ENCODE measurements at places on chromosomes 12 and 14.

- DNase-seq: no peak
Measured at GRCh38 chr14:63730659-63731058, 2.8 kb upstream of the SGPP1 start.

DNA sequence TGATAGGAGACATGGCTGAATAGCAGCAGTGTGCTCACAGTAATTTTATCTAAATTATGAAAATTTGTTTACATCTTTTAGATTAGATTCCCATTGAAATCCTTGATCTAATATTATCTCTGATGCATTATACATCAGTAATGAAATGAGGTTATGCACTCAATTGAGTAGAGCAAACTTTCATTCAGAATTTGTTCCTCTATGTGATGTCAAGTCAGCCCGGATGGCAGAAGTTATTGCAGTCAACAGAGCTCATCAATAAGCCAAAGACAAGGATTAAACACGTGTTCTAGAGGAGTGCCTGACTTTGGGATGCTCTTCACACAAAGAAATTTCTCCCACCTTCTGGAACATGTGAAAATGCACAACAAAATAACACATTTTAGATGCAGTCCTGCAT, 688.8 kb downstream of the TMEM121 start:
- no peak for DNase-seq

GRCh38 chr12:50084775-50085614, at the start of gene SMARCD1:
Gene SMARCD1, plus strand, starts transcription at chr12:50085342. Its CDS starts 28 bp downstream, at chr12:50085370.
- peak; percentile 76 for DNase-seq

DNA sequence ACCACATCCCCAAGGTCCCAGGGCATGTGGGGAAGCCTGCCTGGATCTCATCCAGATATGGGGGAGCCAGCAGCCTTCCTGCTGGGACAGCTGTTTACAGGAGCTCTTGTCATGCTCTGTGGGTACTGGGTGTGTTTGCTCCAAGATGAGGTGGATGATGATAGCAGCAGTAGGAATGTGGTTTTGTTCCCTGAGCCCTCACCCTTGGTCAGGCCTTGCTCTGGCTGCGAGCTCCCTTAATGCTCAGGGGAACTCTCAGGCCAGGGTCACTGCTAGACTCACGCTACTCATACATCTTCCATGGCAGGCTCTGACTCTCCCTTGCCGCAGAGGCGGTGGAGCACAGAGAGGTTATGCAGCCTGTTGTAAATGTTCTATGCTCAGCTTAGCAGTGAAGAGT, 990.3 kb downstream of the AACS start:
- no peak for DNase-seq

DNA sequence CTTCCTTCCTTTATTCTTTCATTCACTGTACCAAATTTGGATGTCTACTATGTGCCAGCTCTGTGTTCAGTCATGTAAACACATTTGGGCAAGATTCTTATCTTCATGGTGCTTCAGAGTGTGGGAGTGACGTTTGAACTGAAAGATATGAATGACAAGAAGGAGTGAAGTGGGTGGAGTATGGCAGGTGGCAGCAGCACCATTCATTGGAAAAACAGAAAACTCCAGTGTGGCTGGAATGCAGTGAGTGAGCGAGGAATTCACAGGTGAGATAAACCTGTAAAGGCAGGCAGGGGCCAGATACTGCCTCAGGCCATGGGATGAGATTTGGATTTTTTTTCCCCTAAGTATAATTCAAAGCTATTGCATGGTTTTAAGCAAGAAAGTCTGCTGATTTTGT, 140.7 kb upstream of the CCDC198 start:
- no peak for DNase-seq

GRCh38 chr14:33728010-33728498, 222.8 kb downstream of the EGLN3 start:
- no peak for DNase-seq

DNA sequence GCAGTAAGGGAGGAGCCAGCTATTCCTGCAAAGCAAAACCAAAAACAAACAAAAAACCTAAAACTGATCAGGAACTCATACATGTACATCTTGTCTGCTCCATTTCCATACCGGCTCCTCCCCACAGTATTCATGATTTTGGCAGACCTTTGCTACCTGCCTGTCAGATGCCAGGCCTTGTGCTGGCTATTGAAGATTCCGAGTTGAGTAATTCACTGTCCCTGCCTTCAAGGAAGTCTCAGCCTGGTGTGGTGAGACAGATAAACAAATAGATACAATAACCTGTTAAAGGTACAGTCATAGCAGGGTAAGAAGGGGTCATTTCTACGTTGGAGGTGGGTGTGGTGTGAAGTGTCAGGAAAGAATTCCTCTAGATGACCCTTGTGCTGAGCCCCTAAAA, 42.7 kb downstream of the SUSD6 start:
- DNase-seq: no peak

GRCh38 chr14:103284574-103285467, 49.2 kb upstream of the EIF5 start:
- DNase-seq: no peak

DNA sequence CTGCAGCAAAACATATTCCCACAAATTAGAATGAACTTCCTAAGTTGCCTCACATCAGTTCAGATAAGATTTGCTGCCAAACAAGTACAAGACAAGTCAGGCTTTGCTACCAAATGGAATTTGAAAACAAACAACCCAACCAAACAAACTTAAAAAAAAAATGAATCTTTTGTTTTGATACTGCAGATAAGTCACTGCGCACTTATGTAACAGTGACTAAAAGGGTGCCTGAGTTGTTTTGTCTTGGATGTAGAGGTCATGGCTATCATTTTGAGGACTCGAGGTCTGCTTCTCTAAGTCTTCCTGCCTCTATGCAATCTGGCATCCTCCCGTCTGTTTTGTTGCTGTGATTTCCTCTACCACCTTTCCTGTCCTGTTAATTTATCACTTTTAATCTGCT, 11.1 kb upstream of the EPS8 start:
- DNase-seq: no peak

DNA sequence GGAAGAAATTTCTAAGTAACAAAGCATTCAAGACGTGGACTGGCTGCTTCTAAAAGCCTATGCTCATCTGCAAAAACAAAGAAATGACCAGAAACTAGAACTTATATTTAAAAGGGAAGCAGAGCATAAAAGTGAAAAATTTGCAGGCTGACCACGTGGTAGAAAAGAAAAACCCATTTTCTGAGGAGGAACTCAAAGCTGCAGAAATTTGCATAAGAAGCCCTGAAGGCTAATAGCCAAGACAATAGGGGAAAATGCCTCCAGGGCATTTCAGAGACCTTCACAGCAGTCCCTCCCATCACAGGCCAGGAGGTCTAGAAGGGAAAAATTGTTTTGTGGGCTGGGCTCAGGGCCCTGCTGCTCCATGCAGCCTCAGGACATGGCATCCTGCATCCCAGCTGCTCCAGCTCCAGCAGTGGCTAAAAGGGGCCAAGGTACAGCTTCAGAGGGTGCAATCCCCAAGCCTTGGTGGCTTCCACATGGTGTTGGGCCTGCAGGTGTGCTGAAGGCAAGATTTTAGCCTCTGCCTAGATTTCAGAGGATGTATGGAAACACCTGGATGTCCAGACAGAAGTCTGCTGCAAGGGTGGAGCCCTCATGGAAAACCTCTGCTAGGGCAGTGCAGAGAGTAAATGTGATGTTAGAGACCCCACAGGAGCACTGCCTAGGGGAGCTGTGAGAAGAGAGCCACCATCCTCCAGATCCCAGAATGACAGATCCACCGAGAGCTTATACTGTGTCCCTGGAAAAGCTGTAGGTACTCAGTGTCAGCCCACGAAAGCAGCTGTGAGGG, 55.5 kb downstream of the CHGA start:
- no peak for DNase-seq

DNA sequence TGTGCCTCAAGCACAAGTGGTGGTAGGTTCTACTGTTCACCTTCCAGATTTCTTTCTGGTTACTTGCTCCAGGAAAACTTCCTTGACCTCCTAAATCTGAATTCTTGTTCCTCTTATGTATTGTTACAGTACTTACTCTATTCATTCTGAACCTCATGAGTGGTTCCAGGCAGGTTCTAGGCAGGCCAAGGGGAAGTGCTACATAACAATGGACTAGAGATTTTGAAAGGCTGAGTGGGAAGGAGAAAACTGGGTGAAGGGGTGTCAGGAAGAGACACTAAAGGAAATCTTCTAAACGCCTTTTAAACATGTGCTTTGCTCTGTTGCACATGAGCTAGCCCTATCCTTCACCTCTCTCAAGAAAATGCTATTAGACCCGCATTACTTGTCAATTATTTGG, 1.6 kb downstream of the YARS2 start:
- DNase-seq: no peak

- DNase-seq: no peak
Measured at GRCh38 chr12:9973949-9974348, 2.7 kb downstream of the CLEC12A start.

GRCh38 chr12:128637642-128638606, 185.8 kb downstream of the SLC15A4 start:
- DNase-seq: no peak

DNA sequence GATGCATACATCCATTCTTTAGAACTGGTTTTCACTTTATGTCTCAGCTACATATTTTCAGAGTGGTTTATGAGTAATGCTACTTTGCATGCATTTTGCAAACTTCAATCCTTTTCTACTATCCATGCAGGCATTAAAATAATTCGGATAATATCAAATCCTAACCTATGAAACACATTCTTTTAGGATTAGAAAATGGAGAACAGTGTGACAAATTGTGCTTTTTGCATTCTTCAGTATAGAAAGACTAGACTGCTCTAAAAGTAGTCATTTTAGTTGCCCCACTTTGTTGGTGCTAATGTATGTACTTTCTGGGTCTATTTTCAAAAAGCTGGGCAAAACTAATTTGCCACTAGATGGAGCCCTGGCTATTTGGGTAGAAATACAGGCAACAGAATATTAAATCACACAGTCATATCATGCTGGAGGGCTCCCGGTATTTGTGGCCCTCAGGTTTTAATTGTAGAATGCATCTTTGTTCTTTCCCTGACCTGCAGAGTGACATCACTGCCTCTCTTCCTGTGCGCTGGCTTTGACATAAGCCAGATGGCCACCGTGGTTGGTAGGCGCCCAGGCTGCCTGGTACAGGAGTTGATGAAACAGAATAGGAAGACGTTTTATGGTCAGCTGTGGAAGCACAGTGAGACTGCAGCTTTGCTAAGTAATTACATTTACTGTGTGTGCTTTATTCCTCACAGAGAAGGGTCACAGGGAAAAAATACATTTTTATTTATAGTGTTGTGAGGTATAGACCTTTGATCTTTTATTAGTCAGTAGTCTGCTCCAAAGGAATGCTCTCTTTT, 28.1 kb downstream of the MSRB3 start:
- no peak for DNase-seq

- DNase-seq: no peak
Measured at GRCh38 chr12:68225576-68226476, at the start of gene IL26. Gene IL26, minus strand, starts transcription at chr12:68225810. Its CDS starts 54 bp downstream, at chr12:68225756.

DNA sequence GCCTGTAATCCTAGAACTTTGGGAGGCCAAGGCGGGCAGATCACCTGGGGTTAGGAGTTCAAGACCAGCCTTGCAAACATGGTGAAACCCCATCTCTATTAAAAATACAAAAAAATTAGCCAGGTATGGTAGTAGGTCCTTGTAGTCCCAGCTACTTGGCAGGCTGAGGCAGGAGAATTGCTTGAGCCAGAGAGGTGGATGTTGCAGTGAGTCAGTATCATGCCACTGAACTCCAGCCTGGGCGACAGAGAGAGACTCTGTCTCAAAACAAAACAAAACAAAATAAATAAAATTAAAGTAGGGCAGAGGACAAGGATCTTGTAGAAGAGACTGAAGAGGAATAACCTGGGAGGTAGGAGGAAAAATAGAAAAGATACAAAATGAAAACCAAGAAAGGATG, 45.5 kb upstream of the GUCY2C start:
- no peak for DNase-seq

- no peak for DNase-seq
Measured at GRCh38 chr14:31439561-31439960, 17.7 kb downstream of the DTD2 start.

DNA sequence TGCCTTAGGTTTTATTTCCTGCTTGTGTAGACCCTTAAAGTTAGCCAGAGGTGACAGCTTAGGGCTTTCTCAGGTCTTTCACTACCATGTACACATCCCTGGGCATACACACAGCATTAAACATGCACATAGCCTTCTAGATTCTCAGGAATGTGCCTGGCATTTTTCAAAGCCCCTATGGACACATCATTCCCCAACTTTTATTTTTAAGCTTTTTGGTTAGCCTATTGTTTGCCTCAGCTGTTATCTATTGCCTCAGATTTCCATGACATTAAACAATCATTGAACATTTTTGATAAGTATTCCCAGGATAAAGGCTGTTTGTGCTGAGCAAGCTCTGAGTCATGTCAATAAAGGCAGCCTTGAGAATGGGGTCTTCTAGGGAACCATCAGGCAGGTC, 15.1 kb upstream of the PPM1A start:
- DNase-seq: no peak

DNA sequence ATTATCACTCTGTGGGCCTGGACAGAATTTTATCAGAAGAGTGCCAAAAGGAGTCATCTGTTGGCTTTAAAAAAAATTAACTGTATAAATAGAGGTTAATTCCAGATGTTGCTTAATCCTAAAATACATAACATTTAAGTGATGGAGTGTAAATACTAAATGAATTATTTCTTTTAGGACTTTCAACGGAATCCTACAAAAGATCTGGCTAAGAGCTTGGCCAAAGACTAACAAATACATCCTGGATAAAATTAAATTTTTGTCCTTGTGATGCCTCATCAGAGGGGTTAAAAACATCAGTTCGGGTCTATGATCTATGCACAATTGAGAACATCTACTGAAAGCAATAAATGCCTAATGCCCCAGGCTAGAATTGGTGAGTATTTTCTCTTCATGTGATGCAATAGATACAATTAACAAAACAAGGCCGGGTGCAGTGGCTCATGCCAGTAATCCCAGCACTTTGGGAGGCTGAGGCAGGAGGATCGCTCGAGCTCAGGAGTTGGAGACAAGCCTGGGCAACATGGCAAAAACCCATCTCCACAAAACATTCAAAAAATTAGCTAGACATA, 49.8 kb upstream of the RAP1B start:
- no peak for DNase-seq

- no peak for DNase-seq
Measured at GRCh38 chr12:101599771-101600484, 5.2 kb downstream of the MYBPC1 start.

DNA sequence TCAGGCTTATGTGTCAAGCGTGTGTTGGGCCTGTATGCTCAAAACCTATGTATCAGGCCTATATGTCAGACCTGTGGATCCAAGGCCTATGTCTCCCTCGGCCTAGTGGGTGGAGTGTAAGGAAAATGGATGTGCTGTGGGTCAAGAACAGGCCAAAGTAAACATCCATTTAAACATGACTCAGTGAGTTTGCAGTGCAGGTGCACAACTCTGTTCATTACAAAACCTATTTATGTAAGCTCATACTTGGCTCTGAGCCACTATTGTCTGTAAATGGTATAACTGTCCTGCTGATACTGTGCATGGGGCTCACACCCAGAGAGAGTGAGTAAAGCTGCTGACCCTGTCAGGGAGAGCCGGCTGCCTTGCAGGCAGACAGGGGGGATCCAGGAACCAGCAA, 249.7 kb upstream of the AVPR1A start:
- DNase-seq: no peak

Measured in activated T-cell treated with anti-CD3 and anti-CD28 coated beads for 1 hour (primary cell).